ENCODE measurements at places on chromosomes 5 and 9.

- DNase-seq, result no peak
Observed at GRCh38 chr9:71306134-71306533, 184.7 kb upstream of the TRPM3 start.

DNA sequence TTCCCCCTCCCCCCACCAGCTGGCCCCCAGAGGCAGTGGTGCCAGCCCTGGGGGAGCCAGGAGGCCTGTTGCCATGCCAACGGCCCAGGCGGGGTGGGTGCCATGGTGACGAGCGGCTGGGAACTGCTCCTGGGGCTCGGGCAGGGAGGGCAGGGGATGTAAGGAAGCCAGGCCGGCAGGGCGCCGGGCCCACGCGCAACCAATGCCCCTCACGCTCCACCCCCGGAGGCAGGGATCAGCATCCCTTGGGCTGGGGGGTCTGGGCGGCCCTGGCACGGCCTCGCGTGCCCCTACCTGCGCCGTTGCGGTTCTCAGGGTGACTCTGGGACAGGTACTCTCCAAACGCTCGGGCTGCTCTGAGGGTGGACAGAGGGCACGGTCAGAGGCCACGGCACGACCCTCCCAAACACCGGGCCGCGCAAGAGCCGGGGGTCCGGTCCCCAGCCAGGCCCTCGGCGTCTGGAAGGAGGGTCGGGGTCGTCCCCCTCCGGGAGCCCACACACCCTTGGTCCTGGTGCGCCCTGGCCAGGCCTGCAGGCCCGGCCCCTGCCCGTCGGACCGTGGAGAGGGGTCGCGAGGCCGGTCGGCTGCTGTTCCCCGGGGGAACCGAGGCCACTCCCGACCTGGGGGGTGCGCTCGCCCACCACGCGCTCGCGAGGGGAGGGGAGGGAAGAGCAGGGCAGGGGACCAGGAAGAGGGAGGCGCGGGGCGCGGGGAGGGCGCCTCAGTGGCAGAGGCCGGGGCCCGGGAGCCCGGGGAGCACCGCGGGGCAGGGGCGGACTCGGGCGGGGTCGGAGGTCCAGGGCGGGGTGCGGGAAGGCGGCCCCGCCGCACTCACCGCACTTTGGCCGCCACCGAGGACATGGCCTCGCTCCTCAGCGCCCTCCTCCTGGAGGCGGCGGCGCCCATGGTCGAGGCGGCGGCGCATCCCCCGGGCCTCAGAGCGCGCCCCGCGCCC is 661 bp downstream of the NSMF start:
- peak; percentile 46 for DNase-seq

DNA sequence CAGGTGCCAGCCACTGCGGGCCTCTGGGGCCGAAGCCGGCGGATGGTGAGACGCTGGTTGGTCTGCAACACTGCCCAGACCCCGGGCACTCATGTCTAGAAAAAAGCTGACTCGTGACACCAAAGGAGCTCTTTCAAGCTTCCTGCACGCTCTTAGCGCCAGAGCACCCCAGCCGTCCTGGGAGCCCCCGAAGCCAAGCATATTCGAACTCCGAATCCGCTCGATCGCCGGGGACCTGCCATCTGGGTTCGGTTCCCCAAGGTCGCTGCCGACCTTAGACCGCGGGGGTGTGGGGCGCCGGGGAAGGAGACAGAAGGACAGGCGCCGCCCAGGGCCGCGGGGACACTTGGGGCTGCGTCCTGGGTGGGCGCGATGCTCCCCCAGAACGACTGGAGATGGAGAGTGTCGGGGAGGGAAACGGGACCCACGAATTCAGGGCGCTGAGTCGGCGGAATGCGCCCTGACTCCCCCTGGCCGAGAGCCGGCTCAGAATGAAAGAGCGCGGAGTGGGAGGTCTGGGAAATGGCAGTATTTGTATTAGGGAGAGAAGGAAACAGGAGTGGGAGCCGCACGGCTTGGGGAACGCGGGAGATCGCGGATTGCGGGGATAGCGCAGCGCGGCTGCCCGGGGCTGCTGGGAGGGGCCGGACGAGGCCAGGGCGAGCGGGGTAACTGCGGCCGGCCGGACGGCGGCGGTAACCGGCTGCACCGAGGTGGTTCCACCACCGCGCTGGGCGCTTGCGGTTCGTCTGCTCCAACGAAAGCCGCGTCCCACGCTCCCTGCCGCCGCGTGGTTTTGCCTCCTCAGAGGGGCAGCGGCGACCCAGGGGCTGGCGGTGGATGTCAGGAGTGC is 20.1 kb upstream of the MARCHF6 start:
- DNase-seq, result peak; percentile 58

DNA sequence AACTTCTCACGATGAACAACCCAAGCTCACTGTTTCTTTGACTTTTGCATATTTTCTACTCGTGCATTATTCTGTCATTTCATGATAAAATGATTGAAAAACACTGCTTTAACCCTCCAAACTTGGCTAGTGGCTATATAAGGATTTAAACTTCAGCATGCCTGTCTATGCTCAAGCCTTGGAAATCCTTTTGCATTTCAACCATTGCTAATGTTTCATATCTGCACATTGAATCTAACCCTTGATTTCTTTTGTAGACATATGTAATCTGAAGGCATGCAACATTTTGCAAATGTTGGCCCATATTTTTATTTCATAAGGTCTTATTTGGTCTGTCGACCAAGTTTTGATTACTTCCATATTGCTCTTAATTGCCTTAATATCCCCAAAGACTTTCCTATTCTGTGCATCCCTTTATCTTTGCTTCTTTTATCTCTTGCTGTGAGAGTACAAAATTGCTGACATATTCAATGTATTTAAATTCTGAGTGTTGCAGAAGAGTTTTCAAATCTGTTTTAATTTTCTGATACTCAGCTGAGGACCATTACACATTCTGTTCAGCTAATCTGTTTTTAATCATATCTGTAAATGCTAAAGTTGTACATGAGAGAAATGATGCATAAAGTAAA is 403.7 kb upstream of the ZNF608 start:
- no peak for DNase-seq

DNA sequence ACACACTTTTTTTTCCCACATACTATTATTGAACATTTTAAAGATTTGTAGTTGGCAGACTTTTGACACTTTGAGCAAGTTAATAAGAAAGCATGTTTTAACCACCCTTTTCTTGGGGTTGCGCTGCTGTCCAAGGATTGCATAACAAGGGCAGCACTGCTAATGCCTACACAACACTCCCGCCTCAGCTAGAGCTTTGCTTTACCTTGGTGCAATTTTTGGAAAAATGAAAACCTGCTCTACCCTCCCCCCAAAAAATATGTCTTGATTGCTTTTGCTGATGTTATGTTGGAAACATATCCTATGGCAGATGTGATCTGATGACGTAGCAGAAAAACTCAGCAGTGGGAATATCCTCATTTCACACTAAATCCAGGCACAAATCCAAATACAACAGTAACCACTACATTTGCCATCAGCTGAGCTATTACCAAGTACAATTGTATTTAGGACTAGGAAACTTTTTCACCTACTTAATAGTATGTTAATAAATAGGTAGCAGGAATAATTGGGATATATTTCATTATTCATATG is 51.5 kb downstream of the UBE2R2 start:
- no peak for DNase-seq

DNA sequence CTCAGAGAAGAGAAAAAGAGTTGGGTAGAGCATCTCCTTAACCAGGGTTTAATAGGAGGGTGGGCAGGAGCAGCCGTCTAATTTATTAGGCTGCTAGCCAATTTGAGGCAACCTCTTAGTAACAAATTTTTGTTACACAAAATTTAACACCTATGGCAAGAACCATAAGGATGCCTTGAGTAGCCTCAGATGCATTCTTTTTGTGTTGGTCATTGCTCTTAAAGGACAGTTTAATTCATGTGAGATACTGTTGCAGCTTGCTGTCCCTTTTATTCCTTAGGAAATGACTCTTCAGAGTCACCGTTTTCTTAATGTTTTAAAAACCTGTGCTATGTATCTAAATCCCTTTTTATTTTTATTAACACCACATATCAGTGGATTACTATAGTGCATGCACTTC is 255.1 kb downstream of the MAST4 start:
- DNase-seq, result peak; percentile 28

- no peak for DNase-seq
Observed at GRCh38 chr9:77507212-77507961, 140.7 kb downstream of the GNA14 start.

- peak; percentile 88 for DNase-seq
Observed at GRCh38 chr9:18906656-18907395, 126.2 kb downstream of the SAXO1 start.

GRCh38 chr5:77925503-77925902 is 149.4 kb upstream of the TBCA start:
- no peak for DNase-seq

GRCh38 chr5:92969781-92970237 is 611.2 kb downstream of the NR2F1-AS1 start:
- no peak for DNase-seq

GRCh38 chr5:84274585-84275468 is 109.9 kb downstream of the EDIL3 start:
- peak; percentile 43 for DNase-seq

DNA sequence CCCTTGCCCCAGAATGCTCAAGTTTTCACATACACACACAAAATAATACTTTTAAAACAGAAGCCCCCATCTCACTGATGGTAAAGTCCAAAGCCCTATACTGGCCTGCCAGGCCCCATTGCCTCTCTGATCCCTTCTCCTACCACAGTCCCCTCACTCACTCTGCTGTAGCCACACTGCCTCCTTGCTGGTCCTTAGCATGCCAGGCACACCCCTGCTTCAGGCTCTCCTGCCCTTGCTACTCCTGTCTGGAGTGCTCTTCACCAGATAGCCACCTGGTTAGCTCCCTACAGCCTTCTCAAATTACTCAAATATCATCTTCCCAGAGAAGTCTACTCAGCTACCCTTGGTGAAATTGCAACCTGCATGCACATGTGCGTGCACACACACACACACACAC is 177.5 kb downstream of the C5orf15 start:
- DNase-seq, result no peak

- no peak for DNase-seq
Observed at GRCh38 chr5:157051604-157052245, 7.2 kb downstream of the HAVCR1 start.

DNA sequence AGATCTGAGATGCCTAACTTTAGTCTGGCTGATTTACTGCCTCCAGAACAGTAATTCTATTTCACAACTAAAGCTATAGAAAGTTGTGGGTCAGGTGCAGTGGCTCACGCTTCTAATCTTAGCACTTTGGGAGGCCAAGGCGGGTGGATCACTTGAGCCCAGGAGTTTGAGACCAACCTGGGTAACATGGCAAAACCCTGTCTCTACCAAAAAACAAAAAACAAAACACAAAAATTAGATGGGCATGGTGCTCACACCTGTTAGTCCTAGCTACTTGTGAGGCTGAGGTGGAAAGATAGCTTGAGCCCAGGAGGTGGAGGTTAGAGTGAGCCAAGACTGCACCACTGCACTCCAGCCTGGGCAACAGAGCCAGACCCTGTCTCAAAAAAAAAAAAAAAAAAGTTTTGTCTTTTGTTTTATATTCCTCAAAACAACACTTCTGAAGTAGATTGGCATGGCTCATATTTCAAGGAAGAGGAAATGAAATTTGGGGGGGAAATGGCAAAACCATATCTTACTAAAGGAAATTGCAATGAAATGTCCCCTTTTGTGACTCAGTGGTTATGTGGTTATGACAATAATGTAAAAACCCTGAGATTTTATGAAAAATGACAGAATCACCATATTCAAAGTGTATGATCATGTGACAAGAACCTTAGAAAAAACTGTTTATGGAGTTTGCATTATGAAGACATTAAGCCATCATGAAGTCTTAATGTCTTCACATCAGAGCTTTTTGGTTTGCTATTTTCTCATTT is 16.2 kb downstream of the FNBP1 start:
- DNase-seq, result no peak

DNA sequence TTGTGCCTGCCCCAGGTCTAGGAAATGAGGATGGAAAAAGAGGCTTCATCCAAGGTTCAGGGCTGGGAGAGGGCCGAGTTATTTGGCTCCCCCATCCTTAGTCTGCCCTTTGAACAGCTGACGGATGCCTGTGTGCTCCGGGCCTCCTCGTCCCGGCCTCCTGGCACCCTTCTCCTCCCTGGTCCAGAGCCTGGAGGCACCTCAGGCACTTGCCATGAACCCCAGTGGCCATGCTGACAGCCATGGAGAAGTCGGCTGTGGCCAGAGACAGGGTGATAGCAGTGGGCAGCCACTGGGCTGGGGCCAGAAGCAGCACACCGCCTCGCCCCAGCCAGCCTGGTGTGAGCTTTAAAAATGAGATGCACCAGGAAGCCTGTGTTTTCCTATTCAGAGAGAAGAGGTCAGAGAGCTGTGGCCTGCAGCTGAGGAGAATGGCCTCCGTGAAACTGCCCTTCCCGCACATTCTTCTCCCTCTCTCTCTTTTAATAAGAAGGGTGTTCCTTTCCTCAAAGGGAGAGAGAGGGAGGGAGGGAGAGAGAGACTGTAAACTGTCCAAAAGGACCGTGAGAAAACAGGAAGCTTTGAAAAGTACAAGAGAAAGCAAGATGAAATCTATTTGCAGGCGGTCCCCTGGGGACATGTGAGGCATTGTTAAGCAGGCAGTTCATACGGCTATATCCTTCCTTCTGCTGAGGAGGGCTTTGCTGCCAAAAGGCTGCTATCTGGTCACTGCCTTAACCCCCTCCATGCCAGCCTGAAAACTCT is 55.3 kb downstream of the ZNF366 start:
- DNase-seq, result peak; percentile 69

GRCh38 chr5:55363856-55364255 is 56.1 kb downstream of the MTREX start:
- DNase-seq, result no peak

Data from ELR (cell line).